Stimulated activated CD8-positive, alpha-beta memory T cell treated with anti-CD3 and anti-CD28 coated beads, Interleukin-15, amount 100 ng/mL, for 48 hours (primary cell): ENCODE measurements at places on chromosomes 5 and 9.

DNA sequence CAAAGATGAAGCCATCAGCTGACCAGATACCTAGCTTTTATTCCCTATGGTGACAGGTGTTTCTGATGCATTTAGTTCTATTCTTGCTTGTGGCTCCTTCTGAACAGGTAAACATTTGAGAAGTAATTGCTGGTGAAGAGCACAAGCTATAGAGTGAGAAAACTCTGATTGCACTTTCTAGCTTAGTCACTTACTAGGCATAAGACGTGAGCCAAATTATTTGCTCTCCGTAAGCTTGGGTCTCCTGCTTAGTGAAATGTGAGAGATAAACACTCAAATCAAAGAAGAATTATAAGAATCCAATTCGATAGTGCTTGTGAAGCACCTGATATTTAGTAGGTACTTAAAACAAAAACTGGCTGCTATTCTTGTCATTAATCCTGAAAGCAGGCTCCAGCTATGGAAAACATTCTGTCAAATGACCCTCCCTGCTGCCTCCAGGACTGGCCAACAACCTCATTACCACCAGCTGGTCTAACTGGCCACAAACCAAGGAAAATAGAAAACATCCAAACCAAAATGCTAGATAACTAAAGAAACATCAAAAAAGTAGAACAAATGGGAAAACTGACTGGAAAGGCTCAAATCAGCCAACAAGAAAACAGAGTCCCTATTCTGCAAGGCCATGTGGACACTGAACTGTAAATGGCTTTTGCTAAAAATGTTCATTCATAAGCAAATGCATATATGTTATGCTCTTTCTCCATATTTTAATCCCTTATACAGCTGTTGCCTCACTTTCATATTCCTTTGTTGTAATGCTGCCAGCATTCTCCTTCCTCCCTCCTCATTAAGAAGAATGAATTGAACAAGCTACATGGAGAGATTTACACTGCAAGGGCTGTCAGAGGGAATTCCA lies 616.1 kb downstream of the DTWD2 start:
- DNase-seq = no peak

DNA sequence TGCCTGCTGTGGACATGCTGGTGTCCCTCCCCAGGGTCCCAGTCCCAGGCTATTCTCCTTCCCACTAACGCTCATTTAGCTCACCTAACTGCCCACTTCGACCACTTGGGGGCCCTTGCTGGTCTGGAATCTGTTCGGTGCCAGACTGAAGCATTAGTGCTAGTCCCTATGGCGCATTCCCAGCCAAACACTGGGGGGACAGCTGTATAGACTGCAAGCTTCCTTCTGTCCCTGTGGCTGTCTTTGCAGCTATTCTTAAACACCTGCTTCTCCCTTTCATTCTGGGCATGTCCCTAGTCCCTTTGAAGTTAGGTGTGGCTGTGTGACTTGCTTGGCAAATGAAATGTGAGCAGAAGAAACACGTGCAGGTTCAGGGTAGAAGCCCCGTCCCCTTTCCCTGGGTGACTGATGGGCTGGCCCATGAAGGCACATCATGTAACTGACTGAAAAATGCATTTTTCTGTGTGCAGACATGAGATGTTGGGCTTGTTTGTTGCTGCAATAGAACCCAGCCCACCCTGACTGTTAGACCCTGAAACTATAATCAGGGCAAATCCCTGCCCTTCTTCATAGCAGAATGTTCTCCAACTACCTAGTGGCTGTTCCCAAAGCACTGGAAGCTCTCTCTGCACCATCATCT lies 134.4 kb downstream of the BARX1 start:
- DNase-seq = no peak

GRCh38 chr5:81772488-81772887 lies 21.6 kb upstream of the SSBP2 start:
- no peak for DNase-seq

DNA sequence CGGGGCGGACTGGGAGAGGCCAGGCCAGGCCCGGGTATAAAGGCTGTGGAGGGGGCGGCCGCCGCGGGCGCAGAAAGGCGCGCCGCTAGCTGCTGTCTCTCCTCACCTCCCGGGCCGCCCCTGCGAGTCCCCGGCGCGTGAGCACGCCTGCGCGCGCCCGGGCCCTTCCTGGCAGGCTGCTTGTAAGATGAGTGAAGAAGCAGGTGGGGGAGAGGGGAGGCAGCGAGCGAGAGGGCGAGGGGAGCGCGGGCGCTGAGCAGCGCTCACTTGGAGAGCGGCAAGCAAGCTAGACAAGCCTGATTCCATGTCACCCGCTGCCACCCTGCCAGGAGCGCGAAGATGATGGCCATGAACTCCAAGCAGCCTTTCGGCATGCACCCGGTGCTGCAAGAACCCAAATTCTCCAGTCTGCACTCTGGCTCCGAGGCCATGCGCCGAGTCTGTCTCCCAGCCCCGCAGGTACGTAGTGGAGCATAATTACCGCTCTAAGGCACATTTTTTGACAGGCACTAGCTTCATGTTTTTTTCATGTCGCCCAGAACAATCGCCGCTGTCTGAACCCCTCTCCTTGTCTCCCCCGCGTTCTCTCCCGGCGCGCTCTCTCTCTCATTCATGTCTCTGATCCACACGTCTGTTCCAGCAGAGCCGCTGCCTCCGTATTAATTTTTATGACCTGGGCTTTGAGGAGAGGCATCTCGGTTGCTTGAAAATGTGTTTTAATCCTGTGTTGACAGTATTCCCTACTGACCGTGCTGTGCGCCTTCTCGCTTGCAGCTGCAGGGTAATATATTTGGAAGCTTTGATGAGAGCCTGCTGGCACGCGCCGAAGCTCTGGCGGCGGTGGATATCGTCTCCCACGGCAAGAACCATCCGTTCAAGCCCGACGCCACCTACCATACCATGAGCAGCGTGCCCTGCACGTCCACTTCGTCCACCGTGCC lies at the start of gene POU4F3:
TSS of gene POU4F3 (plus strand) at position 66 of the 941 bp plus-strand sequence. CDS start at position 340, 274 bp downstream.
- DNase-seq = no peak

GRCh38 chr5:78920604-78921003 lies 64.5 kb downstream of the ARSB start:
- DNase-seq = no peak

GRCh38 chr5:171589461-171589860 lies 170.0 kb downstream of the FGF18 start:
- no peak for DNase-seq

GRCh38 chr9:7376833-7377232 lies 422.7 kb downstream of the DMAC1 start:
- DNase-seq = no peak

DNA sequence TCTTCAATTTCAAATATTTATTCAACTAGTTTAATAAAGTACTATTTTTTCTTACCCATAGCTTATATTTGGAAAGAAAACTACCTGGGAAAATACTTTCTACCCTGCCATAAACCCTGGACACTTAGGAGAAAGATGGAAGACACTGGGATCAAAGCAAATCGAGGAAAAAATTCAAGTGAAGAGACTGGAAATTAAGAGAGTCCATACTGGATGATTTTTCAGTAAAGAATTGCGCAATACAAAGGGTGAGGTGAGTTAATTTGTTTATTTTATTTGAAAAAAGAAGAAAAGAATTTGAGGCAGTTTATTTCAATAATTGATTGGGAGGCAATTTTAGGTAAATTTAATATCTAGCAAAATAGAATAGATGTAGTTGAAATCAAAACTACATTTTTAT lies 331.8 kb upstream of the ITGA1 start:
- no peak for DNase-seq

DNA sequence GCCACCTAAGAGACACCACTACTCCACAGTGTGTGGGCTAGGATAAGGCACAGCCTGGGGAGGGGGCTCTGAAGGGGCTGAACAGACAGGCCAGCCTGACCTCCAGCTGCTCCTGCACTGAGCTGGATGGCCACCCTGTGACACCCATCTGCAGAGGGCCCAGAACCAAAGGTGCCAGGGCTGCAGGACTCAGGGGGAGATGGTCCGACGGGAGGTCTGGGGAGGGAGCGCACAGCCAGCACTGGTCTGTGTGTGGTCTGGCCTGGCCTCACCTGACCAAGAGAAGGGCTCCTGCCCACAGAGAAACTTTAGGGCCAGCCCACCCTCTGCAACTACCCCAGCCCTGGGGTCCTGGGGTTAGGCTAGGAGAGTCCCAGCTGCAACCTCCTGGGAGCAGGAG lies 789 bp downstream of the LTC4S start:
- no peak for DNase-seq

DNA sequence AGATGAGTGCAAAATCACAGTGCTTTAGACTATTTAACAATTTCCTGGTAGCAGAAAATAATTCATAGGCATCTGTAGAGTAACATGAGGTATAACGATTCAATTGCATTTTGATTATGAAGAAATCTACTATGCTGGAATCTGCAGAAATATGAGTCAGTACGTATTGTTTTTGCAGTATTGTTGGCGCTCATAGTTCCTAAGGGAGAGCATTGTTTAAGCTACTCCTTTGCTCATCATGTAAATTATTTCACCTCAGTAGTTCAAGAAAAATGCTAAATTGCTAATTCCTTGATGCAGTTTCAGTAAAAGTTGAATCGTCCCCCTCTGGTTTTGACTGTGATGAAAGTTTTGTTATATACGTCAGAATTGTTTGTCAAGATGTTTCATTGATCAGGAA lies 458.4 kb downstream of the HINT1 start:
- no peak for DNase-seq

DNA sequence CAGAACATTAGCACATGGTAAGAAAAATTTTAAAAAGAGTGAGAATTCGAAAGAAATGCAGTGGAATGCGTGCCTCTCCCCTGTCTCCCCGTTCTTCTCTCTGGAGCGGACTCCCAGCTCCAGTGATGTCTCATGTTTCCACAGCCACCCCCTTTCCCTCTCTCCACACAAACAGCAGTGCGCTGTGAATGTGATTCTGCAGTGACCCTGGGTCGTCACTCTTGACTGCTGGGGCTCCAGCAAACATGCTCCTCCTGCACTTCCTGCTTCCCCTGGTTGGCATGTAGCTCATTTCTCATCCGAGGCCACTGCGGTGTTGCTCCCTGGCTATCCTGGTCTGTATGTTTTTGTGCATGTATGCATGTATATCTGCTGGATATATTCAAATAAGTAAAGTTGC lies 13.3 kb downstream of the PHF2 start:
- no peak for DNase-seq

DNA sequence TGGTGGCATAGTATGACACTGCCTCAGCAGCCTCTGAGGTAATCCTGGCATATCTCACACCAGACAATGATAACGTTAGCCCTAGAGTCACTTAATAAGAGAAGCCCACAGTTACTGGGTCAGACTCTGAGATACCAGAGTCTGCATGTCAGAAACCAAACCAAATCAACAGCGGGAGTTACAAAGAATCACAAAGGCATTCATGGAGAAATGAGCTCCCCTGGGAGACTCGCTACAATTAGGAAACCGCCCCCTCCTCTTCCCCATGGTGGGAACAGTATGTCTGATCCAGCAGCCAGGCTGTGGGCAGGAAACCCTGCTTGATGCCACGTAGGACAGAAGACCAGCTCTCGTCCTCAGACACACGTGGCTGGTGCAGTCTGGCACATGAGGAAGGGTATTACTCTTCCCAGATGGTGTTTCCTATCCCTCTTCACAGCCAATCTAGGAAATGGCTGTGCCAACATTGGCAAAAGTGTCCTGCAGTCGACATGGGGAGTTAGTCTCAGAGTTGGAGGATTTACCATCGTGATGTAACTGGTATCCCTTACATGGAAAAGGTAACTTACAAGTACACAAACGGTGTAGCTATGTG lies 485.4 kb downstream of the ZNF608 start:
- DNase-seq = no peak

DNA sequence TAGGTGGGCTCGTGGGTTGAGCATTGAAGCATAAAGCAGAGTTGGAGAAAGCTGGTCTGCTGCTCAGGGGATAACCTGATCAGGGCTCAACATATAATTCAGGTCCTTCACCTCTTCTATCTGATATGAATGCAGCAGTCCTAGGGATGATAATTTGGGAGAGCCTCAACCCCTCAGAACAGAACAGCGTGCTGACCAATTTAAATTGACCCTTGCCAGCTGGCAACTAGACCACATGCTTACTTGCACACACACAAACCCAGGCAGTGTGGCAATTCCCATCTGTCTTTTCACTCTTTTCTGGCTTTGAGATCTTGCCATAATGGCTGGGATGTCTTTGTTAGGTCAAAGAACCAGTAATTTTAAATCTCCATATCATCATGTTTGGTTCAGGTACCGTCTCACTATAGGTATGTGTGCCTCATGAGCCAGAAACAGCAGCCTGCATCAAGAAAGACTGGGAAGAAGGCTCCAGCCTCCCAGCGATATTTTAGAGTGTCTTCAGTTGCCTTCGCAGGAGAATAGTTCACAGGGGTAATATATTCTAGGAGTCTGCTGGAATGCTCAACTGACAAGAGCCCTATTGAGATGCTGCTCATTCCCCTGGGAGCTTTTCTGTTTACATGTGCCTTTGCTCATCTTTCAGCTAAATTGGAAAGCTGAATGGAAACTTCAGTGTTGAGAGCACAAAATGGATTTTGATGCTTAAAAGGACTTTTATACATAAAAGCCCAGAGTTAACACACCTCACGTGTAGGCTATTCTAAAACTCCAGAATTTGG lies 497.6 kb downstream of the RASEF start:
- no peak for DNase-seq

GRCh38 chr5:9316733-9317132 lies 229.1 kb downstream of the SEMA5A start:
- no peak for DNase-seq

GRCh38 chr9:71924576-71924975 lies 13.1 kb downstream of the C9orf85 start:
- DNase-seq = no peak

GRCh38 chr5:122311961-122312590 lies at the start of gene SNCAIP:
TSS of gene SNCAIP (plus strand) at chr5:122312237. CDS start at chr5:122391135, 78,898 bp downstream.
- no peak for DNase-seq

DNA sequence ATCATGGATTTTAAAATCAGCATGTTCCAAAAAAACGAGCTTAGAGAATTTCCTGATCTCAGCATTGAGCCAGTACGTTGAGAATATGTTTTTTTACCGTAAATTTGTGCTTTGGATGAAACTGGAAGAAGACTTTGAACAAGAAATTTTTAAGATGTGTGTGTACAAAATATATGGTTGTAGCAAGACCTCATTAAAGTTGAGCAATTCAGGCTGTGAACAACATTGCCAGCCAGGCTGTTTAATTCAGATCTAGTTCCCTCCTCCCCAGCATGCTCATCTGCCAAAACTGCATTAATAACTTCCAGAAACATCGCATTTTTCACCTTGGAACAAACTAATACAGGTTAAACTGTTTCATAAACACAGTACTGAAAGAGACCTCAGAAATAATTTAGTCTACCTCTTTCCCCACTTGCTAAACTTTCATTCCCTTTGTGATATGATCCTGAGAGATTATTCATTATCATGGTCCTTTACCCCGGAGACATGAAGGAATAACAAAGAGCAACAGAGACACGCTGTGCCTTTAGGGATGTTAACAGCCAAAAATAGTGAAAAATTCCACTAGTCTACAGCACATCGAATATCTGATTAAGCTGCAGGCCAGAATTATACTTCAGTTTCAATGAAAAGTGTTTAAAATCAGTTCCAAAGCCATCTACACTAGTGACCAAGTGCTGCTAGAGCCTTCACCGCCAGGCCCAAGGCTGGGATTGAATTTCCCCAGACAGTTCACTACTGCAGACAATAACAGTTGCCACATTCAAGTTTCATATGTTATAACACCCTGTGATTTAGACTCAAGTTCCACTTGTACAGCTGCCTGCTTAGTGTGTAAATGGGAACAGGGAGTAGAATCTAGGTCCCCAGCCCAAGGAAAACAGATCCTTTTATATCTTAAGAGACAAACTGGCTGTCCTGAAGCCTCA lies 89.6 kb downstream of the EFNA5 start:
- DNase-seq = no peak
